Endothelial cell of coronary artery (primary cell): ENCODE measurements at places on chromosomes 7 and 10. TPM values are rescaled to one million over a fixed set of nuclear protein-coding genes. Genes with fewer than 3 reads are reported as not detected.

Gene DOCK4
- total RNA-seq = 160 and 199 TPM in 2 replicates

Gene GRB10
- total RNA-seq = 109 and 110 TPM in 2 replicates

Gene GRM3
- not detected in 2 replicates for total RNA-seq

Gene PNLIP
- total RNA-seq = not detected in 2 replicates

Gene CTAGE4
- total RNA-seq = 0.18 and 0.56 TPM in 2 replicates

Gene TAS2R3
- 1.2 and 1.3 TPM in 2 replicates for total RNA-seq

Gene ACSM6
- total RNA-seq = not detected in 2 replicates

Gene TRIM24
- total RNA-seq = 4.6 and 5.1 TPM in 2 replicates
